Effector CD8-positive, alpha-beta T cell (primary cell): ENCODE measurements at places on chromosomes 7 and 10.

GRCh38 chr10:34002896-34003295 is 668.4 kb upstream of the NRP1 start:
- DNase-seq: no peak

GRCh38 chr10:33388382-33388781 is 53.9 kb upstream of the NRP1 start:
- DNase-seq: no peak

DNA sequence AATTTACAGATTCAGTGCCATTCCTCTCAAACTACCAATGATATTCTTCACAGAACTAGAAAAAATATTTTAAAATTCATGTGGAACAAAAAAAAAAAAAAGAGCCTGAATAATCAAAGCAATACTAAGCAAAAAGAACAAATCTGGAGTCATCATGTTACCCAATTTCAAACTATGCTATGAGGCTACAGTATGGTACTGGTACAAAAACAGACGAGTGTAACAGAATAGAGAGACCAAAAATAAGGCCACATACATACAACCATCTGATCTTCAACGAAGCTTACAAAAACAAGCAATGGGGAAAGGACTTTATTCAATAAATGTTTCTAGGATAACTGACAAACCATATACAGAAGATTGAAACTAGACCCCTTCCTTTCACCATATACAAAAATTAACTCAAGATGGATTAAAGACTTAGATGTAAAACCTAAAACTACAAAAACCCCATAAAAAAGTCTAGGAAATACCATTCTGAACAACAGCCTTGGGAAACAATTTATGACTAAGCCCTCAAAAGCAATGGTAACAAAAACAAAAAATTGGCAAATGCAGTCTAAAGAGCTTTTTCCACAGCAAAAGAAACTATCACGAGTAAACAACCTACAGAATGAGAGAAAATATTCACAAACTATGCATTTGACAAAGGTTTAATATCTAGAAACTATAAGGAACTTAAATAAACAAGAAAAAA is 207.7 kb downstream of the PTN start:
- no peak for DNase-seq

DNA sequence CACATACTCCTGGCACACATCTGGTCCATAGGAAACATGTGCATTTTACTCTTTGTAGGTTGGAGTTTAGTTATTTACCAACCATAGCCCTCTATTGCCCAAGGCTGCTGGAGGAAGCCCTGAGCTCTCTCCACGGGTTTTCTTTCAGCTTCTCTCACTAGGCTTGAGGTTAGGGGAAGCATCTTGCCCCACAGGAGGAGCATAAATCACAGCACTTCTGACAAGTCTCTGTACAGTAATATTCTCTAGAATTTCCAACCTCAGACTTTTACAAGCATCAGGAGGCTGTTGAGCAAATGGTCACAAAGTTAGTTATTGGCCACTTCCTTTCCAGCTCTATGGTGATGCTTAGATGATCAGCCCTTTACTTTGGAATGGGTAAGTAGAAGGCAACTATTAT is 122.9 kb upstream of the GLI3 start:
- DNase-seq: no peak

GRCh38 chr10:117875793-117876192 is 170.9 kb downstream of the RAB11FIP2 start:
- no peak for DNase-seq

DNA sequence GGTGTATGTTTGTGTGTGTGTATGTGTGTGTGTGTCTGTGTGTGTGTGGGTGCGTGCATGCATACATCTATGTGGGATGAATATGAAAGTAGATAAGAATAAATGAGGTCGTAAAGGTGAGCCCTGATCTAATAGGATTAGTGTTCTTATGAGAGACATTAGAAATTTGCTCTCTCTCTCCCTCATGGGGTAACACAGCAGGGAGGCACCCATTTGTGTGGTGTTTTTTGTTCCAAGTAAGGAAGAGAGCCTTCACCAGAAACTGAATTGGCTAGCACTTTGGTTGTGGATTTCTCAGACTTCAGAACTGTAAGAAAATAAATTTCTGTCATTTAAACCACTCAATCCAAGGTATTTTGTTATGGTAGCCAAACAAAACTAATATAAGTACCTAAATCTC is 353.7 kb upstream of the CHRM2 start:
- no peak for DNase-seq

- no peak for DNase-seq
These were observed 23.2 kb upstream of the C1GALT1 start for GRCh38 chr7:7159063-7159658.
